ENCODE measurements at places on chromosomes 1 and 21.

- DNase-seq: no peak
Observed at GRCh38 chr21:42194863-42195262, 24.1 kb upstream of the ABCG1 start.

- no peak for DNase-seq
Observed at GRCh38 chr1:226954777-226955176, 14.7 kb downstream of the COQ8A start.

GRCh38 chr1:32334274-32334861, 1.7 kb downstream of the MARCKSL1 start:
- no peak for DNase-seq

DNA sequence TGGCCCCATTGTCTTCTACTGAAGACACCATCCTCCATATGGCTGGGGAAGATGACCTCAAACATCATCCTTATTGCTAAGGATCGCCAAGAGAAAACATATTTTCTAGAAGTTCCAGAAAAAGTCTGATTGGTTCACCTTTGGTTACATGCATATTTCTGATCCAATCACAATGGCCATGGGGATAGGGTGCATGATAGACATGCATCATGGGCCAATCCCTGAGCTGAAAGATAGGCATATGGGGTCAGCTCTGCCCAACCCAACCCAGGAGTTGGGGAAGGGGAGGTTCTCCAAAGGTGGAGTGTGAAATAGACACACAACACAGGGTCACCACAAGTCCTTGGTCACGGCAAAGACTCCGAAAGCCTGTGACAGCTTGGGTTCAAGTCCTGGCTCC, 276.3 kb upstream of the TMEM51 start:
- no peak for DNase-seq

DNA sequence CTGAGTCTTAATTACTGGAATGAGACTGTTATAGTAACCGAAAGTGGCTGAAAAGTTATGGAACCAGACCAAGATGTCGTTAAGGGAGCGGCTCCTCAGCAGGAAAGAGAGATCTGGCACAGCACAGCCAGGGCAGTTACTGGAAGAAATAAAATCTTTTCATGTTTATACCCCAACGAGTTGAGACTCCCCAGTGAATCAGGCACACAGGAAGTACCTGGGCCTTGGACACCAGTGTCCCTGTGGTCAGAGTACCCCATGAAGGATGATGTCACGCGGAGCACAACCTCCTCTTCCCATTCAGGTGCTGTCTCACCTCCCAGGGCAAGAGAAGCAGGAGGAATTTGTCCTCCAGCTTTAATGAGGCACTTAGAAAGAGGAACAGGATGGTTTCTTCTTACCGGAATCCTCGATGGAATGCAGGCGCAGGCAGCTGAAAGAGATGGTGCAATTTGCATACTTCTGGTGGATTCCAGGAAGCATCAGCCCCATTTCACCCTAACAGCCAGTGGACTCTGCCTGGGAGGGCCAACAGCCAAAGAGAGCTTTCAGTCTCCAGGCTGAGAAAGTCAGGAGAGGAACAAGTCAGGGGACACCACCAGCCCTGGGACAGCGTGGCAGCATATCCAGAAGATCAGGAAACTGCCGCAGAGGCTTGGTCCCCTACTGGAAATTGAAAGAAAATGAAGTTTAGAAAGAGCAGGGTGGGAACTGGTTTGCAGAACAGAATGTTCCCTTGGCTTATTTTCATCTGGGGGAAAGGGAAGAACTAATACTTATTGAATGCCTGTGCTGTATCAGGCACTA, 35.9 kb upstream of the CTTNBP2NL start:
- no peak for DNase-seq
